H9 (cell line): ENCODE measurements at places on chromosomes 16 and 17. TPM values are rescaled to one million over a fixed set of nuclear protein-coding genes. Genes with fewer than 3 reads are reported as not detected.

GRCh38 chr16:69508033-69508755 lies 57.6 kb upstream of the NFAT5 start:
- DNase-seq: no peak

- no peak for DNase-seq
Measured at GRCh38 chr16:15790458-15790857, 66.4 kb downstream of the MYH11 start.

GJD3 gene
- not detected in 2 replicates for total RNA-seq

- no peak for DNase-seq
Measured at GRCh38 chr17:37756051-37756450, 11.2 kb upstream of the HNF1B start.

- DNase-seq: no peak
Measured at GRCh38 chr17:35676441-35676840, 55.0 kb upstream of the RASL10B start.

DNA sequence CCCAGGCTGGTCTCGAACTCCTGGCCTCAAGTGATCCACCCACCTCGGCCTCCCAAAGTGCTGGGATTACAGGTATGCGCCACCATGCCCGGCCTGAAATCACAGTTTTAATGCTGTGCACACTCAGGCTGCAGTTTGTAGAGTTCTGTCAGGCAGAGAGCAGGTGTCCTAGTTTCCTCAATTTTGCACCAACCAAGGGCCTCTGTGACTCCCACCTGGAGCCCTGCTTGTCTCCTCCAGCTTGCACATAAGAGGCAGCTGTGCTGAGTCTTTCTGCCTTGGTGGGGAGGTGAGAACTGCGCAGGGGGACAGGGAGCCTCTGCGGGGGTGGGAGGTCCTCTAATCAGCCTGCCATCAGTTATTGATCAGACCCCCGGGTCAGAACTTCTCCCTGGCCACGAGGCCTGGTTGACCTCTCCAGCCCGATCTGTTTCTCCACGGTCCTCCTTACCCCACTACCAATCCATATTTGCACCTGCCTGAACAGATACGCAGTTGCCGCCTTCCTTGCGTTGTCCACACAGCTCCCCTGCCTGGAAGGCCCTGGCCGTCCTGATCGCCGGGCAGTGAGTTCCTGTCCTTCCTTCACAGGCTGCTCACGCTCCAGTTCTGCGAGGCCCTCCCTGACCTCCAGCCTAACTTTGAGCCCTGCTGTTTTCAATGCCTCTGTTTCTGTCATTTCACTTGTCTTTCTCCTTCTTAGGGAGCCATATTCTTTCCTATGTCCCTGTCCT lies 48.1 kb upstream of the SIAH1 start:
- no peak for DNase-seq

HSPB9 gene
- 0.15 and 0.18 TPM in 2 replicates for total RNA-seq
